ENCODE measurements at places on chromosomes 4 and X.

- no peak for DNase-seq
These were observed 41.8 kb downstream of the NPY5R start for GRCh38 chr4:163385466-163385865.

DNA sequence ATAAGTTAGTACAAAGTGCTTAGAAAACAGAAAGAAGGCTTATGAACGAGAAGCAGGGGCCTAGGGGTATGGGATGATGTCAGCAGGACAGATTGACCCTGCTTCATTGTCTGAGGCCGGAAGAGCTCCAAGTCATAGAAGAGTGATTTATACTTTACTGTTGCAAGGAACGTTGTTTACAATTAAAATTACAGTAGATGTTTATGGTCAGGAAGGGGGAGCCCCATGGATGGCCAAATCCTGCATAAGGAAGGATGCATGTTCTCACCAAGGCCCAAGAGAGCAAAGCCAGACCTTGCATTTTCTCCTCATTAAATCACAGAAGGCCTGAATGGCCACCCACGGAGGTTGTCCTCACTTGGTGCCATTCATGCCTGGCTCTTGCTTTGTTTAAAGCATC is 115.3 kb downstream of the LDB2 start:
- DNase-seq = no peak

GRCh38 chr4:102230194-102230593 is 115.1 kb downstream of the SLC39A8 start:
- DNase-seq = no peak

GRCh38 chr4:3296651-3297050 is 3.8 kb downstream of the RGS12 start:
- no peak for DNase-seq

GRCh38 chr4:182502064-182502463 is 258.9 kb downstream of the TENM3 start:
- DNase-seq = no peak

DNA sequence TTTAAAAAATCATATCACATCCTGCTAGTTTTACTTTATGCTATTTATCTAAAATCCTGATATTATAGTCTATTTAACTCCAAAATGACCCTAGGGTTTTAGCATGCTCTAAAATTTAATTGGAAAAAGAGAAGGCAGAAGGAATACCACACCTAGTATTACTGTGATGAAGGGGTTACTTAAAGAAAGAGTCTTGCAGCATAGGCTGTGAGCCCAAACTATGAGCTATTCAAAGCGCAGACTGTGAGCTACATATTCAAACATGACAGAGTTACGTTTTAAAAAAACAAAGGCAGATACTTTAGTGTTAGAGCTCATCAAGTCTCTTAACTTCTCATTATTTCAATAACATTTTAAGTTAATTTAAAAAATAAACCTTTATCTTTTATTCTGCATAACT is 247.7 kb upstream of the ETNPPL start:
- DNase-seq = no peak

GRCh38 chr4:117637347-117637746 is 396.9 kb upstream of the NDST3 start:
- DNase-seq = no peak

DNA sequence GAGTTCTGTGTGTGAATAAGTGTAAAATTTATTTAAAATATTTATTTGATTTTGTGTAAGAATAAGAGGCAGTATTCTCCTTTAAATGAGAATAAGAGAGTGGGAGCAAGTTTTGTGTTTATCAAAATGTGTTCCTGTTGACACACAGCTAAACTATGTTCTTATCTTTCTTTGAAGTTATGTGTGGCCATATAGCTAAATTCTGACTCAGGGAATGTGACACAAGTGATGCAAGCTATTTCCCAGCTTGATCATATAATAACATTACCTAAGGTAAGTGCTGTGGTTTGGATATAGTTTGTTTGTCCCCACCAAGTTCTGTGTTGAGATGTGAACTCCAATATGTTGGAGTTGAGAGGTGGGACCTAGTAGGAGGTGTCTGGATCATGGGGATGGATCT is 740.0 kb upstream of the IGFBP7 start:
- no peak for DNase-seq

DNA sequence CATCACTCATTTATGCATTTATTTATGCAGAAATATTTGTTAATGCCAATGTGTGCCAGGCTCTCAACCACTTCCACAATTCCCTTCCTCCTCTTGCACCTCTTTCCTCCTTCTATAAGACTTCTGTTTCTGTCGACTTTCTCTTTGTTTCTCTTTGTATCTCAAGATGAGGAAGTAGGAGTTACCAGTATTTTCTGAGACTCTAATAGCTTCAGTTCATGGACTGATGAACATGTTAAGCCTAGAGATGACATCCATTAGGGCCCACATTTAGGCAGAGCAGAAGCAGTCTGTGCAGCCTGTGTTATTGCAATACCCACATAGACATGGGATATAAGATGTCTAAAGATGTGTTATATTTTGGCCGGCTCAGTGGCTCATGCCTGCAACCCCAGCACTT is 241.8 kb upstream of the SMIM31 start:
- DNase-seq = no peak

- peak; percentile 53 for DNase-seq
These were observed 338 bp upstream of the KLHL2 start for GRCh38 chr4:165207016-165207430.

DNA sequence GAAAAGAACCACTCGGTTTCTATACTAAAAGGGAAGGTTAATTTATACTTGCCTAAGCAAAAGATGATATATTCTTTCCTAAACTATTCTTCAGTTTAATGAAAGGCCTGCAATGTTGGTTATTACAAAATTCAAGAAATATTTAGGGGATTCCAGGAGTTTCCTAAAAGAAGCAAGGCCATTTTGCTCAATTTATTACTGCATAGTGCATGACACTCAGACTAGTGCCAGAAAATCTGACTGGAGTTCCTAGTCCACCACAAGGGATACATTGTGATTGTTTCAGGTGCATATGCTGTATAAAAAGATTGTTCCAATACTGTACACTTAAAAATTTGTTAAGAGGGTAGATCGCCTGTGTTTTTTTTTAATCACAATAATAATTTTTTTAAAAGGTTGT is 78.7 kb downstream of the CAPN6 start:
- no peak for DNase-seq

DNA sequence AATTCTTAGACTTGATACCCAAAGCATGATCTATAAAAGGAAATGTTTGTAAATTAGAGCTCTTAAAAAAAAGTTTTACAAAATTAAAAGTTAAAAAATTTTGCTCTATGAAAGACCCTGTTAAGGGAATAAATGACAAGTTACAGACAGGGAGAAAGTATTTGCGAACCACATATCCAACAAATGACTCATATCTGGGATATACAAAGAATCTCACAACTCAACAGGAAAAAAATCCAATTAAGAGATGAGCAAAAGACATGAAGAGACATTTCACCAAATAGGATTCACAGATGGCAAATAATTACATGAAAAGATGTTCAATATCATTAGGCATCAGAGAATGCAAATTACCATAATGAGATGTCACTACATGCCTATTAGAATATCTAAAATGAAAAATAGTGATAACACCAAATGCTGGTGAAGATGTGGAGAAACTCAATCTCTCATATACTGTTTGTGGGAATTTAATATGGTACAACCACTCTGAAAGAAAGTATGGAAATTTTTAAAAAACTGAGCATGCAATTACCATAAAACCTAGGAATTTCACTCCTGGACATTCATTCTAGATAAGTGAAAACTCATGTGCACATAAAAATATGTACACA is 100.8 kb upstream of the EOLA2 start:
- DNase-seq = no peak

DNA sequence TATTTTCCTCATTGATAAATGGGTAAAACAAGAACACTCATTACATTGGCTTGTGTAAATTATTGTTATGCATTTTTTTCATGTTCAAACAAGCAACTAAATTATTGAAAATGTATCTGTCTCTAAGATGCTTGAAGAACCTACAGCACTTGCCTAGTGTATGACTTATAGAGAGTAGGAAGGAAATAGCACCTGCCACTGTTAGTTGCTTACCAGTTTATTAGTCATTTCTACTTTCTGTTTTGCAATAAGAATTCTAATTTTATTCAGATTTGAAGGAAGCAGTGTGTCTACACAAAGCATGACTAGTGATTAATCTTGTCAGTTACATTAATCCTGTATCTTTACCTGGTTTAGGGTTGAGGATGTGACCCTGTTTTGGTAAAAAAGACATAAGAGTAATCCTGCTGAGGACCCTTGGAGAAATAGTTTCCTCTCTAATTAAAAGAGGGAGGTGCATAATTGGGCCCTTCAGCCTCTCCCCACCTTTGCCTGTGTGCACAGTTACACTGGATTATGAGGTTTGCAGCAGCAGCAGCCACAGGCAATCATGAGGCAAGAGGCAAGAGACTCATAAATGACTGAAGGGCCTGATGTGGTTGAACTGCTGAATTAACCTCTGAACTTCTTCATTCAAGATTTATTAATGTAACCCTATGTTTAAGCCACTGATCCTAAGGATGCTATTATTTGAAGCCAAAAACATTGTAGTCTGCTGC is 1202.1 kb downstream of the ADGRL3 start:
- no peak for DNase-seq

GRCh38 chrX:68938244-68939004 is 109.6 kb downstream of the EFNB1 start:
- no peak for DNase-seq

- DNase-seq = no peak
These were observed 478.2 kb downstream of the IL1RAPL1 start for GRCh38 chrX:29065477-29065876.

- no peak for DNase-seq
These were observed 27.6 kb downstream of the MORF4L2 start for GRCh38 chrX:103658681-103659433.

DNA sequence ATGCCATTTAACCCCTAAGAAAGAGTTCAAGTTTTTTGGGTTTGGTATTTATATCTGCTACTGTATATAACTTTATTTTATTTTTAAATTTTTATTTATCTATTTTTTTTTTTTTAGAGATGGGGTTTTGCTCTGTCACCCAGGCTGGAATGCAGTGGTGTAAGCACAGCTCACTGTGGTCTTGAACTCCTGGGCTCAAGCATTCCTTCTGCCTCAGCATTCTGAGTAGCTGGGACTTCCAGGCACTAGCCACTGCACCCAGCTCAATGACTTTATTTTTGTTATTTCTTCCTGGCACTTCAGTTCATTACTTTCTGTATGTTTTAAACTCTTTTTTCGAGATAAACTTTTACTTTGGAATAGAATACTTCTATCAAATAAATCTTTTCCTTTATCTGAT is 42.4 kb upstream of the PGAM4 start:
- no peak for DNase-seq

GRCh38 chrX:53116101-53116500 is 22.2 kb downstream of the KANTR start:
- DNase-seq = peak; percentile 6

GRCh38 chrX:7083021-7083420 is 64.5 kb upstream of the STS start:
- DNase-seq = no peak

DNA sequence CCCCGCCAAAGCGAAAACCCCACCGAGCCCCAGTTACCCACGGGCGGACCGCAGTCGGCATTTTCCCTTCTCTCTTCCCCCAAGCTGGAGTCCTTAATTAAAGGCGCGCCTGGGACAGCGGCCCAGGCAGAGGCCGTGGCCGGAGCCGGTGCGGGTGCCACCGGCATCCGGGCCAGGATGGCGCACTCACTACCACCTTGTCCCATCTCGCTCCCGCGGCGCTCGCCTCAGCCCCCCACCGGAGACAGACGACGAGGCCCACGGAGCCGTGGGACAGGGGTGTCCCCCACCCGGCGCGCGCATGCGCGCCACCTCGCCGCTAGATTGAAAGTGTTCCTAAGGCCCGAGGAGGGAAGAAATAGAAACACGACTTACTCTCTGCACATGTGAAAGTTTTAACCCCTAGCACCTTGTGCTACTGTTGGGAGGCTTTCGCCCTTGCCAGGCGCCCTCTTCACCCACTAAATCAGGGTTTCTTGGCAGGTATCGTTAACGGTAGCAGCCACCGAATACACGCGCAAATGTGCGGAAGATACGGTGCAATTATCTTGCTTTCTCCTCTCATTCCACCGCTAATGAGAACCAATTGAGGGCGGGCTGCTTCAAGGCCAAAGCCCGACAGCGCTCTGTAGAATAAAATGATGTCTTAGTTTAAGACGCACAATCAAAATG is 64.3 kb upstream of the CCDC160 start:
- peak; percentile 42 for DNase-seq

GRCh38 chr4:25775166-25775565 is 87.6 kb downstream of the SEL1L3 start:
- no peak for DNase-seq

GRCh38 chrX:25154168-25154567 is 138.4 kb upstream of the ARX start:
- DNase-seq = no peak

- no peak for DNase-seq
These were observed 42.1 kb upstream of the C1GALT1C1 start for GRCh38 chrX:120671963-120672362.

DNA sequence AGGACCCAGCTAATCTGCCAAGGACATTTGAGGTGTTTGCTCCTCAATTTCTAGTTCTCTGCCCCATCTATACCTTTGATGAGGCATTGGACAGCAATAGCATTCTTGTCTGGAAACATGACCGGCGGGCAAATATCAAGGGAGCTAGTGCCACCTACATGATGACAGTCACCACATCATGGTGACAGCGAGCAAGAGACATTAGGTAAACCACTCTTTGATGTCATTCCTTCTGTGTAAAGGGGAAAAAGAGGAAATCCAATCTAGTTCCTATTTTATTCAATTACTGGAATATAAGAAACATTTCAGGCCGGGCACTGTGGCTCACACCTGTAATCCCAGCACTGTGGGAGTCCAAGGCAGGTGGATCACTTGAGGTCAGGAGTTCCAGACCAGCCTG is 20.7 kb upstream of the IL13RA1 start:
- no peak for DNase-seq

GRCh38 chr4:73945140-73945539 is 36.7 kb downstream of the PF4 start:
- no peak for DNase-seq

GRCh38 chr4:79623021-79623870 is 215.2 kb upstream of the GK2 start:
- no peak for DNase-seq

- no peak for DNase-seq
These were observed 88.3 kb upstream of the DDX3X start for GRCh38 chrX:41245641-41246040.

GRCh38 chrX:2650865-2651264 is 40.2 kb upstream of the CD99 start:
- no peak for DNase-seq

GRCh38 chr4:164012396-164013027 is 518.0 kb downstream of the TMA16 start:
- peak; percentile 10 for DNase-seq

DNA sequence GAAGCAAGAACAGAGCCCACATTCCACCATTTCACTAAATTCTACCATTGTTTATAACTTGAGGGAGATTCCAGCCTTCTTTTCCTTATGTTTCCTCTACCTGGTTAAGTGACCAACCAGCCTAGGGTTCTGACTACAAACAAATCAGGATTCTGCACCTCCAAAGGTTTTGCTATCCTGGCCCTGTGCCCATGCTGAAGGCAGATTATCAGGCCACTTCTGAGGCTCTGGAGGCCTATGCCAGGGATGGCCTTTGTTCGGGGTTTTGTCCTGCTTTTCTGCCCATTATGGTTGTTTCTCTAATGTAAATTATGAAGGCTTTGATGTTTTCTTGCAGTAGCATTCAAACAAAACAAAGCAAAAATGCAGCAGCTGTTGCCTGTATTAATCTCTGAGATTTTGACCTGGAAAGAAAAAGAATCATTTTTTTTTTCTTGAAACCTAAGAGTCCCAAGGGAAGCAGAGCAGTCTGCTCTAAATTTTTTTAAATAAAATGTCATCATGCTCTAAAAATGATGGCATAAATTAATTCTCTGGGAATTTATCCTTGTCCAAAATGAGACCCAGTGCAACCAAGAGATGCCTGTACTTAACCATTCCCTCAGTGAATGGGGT is 55.6 kb downstream of the RNF150 start:
- DNase-seq = no peak

Measured in midbrain (tissue), 1 donor.